ENCODE measurements at places on chromosomes 1 and 21. TPM values are rescaled to one million over a fixed set of nuclear protein-coding genes. Genes with fewer than 3 reads are reported as not detected.

DNA sequence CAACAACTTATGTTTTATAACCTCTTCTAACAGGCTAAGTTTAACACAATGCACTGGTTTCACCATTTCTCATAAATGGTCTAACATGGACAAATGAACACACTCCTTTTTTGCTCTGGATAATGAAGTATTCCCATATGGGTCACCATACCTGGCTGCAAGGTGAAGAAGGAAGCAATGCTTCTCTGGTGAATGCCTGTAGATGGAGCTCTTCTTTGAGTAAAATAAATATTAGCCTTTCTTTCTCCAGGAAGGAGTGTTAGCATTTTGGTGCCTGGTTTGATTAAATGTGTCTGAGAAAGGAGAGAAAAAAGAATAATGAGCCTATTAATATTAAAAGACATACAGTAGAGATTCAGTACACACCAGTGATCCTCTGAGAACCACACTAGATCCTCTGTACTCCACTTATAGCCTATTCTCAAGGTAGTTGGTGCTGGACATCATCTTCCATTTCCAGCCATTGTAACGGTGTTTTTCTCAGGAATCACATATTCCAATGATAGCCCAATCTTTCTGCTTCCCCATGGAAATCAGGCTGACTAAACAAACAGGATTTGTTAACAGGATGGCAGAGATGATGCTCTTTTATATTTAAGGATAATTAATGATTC, 17.6 kb downstream of the MTFR1L start:
- DNase-seq, result no peak

- no peak for DNase-seq
Measured at GRCh38 chr1:150210091-150210490, 25.8 kb downstream of the ANP32E start.

GRCh38 chr1:67556297-67556900, 126.2 kb upstream of the SERBP1 start:
- no peak for DNase-seq

Gene KCNJ9
- total RNA-seq, result 0.12 TPM

Gene IFI44L
- 0.84 TPM for total RNA-seq

Gene SYTL1
- 218 TPM for total RNA-seq

Gene FHAD1
- total RNA-seq, result 0.52 TPM

Gene RPE65
- total RNA-seq, result not detected

Gene ZCCHC17
- total RNA-seq, result 23.2 TPM

GRCh38 chr1:31627301-31627929, 9.9 kb downstream of the HCRTR1 start:
- DNase-seq, result no peak

Gene SAMD11
- total RNA-seq, result not detected

GRCh38 chr1:155913969-155914757, 3.0 kb upstream of the RIT1 start:
- DNase-seq, result no peak

Gene BACH1
- 89.7 TPM for total RNA-seq

GRCh38 chr1:5949085-5949760, 43.0 kb downstream of the NPHP4 start:
- no peak for DNase-seq

GRCh38 chr1:20964540-20965484, 177.7 kb upstream of the HP1BP3 start:
- DNase-seq, result no peak

DNA sequence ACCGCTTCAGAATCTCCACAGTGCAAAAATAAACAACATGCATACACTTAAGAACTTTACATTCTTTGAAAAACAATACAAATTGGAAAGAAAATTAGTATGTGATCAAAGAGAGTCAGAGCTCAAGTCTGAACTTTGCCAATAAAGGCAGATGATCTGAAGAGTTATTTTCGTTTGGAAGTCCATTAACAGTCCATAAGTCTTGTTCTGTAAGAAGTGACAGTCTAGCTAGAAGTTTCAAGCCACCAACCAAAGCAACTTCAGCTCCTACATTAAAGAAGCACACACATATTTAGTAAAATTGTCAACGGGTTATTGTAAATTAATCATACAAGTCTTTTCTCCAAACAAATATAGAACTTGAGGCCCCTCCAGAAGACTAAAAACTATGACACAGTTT, 20.7 kb downstream of the ANGEL2 start:
- DNase-seq, result no peak

Gene RIPK4
- 61.0 TPM for total RNA-seq

Gene MYOG
- total RNA-seq, result not detected

Gene ZNF697
- 3.5 TPM for total RNA-seq

DNA sequence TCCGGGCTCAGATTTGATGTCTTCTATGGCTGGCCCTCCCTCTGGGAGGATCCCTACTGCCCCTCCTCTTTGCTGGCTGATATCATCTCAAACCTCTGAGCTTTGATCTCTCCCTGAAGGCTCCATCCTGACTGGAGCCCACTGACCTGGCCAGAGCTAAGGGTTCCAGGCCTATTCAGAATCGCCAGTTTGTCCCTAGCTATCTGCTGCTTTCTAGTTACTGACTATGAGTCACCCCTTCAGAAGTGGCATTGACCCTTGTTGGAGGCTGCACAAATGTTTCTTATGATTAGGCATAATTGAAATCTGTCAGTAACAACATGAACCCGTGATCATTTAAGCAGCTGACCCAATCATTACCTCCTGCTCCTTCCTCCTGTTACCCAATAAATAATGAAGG, 87.1 kb downstream of the ABCA4 start:
- DNase-seq, result no peak

- DNase-seq, result no peak
Measured at GRCh38 chr21:20106368-20106767, 891.8 kb upstream of the NCAM2 start.

DNA sequence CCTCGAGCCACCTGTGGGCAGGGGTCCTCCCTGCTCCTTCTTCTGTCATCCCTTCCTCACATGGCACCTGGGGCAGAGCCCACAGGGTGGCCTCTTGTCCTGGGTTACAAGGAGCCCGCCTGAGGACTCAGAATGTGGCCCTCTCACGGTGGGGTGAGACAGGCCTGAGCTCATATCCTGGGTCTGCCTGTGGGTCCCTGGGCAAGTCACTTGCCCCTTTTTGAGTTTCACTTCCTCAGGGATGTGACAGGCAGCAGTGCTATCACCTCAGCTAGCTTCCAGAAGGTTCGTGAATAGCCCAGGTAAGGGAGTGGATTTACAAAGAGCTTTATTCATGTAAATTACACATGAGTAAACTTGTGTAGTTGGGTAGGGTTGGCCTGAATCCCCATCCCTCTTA, 33.5 kb downstream of the HTR6 start:
- DNase-seq, result no peak

Gene COL11A1
- total RNA-seq, result 3.1 TPM

DNA sequence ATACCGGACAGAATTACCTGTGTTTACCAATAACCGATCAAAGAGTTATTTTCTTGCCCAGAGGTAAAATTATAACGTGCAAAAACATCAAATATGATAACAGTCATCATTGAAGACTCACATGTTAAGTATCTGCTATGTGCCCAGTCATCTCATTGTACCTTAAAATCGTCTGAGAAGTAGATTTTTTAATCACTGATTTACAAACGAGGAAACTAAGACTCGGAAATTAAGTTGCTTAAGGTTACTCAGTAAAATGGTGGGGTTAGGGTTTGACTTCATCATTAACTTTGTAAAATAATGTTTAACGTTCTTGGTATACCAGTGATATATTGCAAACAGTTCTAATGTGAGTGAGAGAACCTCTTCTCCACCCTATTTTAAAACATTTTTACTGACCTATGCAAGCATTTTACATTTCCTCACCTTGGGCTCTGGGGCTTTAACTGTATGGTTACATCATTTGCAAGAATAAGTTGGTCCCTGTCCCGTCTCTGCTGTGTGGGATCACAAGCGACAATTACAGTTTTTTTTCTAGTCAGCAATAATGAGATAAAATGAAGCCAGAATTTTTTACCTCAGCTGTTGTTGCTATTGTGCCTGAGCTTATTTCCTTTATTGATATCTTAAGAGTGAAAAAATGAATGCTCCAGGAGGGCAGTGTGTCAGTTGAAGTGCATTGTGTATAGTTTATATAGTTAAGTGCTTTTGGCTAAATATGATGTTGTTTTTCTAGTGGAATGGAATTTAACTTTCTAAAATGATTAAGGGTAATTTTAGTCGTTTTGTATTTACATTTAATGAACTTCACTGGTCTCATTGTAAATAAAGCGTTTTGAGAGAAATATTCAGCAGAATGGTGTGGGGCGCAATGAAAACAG, 2.7 kb downstream of the RPRD2 start:
- DNase-seq, result no peak

DNA sequence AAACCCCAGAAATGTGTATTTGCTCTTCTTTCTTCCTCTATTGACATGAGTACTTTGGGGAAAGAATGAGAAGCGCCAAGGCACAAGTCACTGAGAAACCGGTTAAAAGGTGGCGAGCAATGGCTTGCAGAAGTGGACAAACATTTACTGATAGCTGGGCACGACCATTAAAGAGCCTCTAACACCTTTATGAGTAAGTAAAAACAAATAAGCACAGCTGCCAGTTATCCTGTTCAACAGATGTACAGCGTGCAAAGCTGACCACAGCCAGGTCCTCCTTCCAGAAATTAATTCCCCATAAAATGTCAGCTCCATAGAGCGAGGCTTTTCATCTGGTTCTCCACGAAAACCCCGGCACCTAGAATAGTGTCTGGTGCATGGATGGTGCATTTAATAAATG, 72.7 kb downstream of the CAPZB start:
- no peak for DNase-seq

- DNase-seq, result no peak
Measured at GRCh38 chr1:199121047-199121446, 482.2 kb downstream of the PTPRC start.

Gene BSND
- total RNA-seq, result not detected

DNA sequence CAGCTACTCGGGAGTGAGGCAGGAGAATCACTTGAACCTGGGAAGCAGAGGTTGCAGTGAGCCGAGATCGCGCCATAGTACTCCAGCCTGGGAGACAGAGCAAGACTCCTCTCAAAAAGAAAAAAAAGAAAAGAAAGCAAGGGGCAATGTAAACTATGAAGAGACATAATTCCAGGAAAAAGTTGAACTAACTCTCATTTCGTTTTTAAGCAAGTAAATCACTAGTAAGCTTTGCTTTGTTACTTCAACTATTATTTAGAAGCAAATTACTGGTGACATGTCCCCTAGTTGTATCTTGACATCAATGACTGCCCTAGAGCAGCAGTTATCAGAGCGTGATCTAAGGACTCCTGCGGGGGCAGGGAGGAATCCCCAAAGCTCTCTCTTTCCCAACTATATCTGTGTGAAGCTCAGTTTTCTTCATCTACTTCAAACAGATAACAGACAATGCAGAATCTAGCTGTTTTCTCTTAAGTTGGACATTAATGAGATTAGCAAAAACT, 18.7 kb downstream of the CLSTN1 start:
- peak; percentile 3 for DNase-seq

DNA sequence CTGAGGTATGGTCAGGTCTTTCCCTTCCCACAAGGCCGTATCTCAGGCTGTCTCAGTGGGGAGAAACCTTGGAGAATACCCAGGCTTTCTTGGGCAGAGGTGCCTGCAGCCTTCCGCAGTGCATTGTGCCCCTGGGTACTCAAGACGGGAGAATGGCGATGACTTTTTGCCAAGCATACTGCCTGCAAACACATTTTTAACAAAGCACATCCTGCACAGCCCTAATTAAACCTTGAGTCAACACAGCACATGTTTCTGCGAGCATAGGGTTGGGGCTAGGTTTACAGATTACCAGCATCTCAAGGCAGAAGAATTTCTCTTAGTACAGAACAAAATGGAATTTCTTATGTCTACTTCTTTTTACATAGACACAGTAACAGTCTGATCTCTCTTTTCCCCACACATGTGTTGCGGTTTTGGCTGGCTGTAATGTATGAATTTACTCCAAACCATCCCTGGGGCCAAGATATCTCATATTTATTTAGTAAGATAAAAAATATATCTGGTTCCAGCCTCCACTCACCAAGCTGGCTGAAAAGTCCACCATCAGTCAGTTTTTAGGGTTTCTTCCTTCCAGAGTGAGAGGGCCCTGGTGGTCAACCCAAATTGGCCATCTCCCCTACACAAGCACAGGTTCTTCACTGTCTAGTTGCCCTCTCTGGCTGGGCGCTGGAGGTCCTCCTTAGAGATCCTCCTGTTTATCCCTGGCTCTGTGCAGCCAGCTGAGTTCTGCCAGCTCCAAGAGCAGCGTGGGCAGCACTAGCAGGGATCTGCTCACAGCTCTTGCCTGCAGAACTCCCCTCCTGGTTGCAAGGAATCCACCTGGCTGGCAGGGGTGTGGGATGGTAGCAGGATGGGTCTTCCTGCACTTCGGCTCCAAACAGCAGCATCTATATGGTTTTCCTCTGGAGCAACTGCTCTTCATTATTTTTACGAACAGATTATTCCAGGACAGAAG, 2.6 kb downstream of the FAAH start:
- DNase-seq, result no peak

Gene LMOD1
- 29.0 TPM for total RNA-seq

Gene RAB13
- 15.6 TPM for total RNA-seq

Gene DCST1
- total RNA-seq, result 1.3 TPM

DNA sequence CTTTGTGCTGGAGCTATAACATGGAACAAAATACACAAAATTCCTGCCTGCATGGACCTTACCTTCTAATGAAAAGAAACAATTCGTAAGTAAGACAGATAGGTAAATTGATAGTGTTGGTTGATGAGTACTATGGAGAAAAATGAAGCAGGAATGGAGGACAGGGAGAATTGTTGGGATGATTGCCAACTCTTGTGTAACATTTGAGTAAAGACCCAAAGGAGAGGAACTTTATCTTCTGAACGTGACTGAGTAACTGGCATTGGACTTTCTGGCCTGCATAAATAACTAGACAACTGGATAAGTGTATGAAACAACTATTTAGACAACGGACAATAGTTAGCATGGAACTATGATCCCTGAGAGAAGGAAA, 6.8 kb upstream of the EFCAB14 start:
- DNase-seq, result no peak

Gene KIAA1614
- 4.6 TPM for total RNA-seq

Gene ACBD6
- 34.0 TPM for total RNA-seq

- DNase-seq, result no peak
Measured at GRCh38 chr1:182185842-182186756, 124.6 kb upstream of the ZNF648 start.

Gene ZNF648
- 0.06 TPM for total RNA-seq

Gene BARHL2
- not detected for total RNA-seq

DNA sequence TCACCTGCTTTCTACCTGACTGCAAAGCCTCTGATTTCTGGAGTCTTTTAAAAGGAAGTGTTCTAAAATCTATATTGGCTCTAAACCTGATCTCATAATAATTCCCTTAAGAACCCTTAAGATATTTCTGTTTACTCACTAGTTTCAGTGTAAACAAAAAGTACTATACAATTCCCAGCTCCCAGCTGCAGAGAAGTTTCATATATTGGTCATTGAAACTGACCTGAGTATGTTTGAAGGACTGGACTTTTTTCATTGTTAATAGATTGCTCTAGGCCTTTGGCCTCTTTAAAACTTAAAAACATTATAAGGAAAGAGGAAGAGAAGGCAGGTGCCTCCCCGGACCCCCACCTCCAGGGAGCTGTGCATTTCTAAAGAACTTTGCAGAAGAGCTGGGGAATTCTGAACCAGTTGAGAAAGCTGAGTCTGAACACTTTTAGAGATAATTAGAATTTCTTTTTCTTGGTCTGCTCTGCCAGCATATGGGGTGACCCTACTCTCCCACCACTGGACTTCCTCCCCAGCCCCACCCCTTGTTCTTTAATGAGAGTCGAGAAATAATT, 23.7 kb downstream of the CLIC6 start:
- no peak for DNase-seq

Gene CORT
- not detected for total RNA-seq

- DNase-seq, result no peak
Measured at GRCh38 chr1:6614019-6614928, 743 bp downstream of the PHF13 start.

- no peak for DNase-seq
Measured at GRCh38 chr21:44353191-44353970, at the start of gene TRPM2. TSS of gene TRPM2 (plus strand) at chr21:44353621. CDS start at chr21:44353701, 80 bp downstream.
